ENCODE measurements at places on chromosomes 2 and 18. TPM values are rescaled to one million over a fixed set of nuclear protein-coding genes. Genes with fewer than 3 reads are reported as not detected.

GRCh38 chr2:62705007-62705829 is at the start of gene EHBP1:
TSS of gene EHBP1 (plus strand) at chr2:62705713. CDS start at chr2:62707192, 1,479 bp downstream.
- peak; percentile 98 for DNase-seq
- H3K27me3 ChIP-seq, result no peaks in the 10 kb centered on the region
- H3K36me3 ChIP-seq, result peaks cover 8% of the 10 kb centered on the region

ABCG8 gene
- total RNA-seq, result not detected

DNA sequence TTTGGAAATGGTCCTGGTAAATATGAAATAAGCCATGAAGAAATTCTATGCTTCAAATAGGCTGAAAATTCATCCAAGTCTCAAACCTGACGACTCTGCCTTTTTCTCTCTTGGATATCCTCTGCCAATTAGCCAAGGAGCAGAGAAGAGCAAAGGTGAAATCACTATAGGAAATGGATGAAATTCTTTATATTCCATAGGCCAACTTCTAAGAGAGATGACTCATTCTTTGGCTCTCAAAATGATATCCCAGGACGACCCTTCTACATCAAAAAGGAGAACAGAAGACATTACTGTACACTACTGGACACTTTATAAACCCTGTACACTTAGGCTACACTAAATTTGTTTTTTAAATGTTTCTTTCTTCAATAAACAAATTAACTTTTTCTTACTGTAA is 22.7 kb downstream of the PDE1A start:
- H3K4me1 ChIP-seq, result no peaks in the 10 kb centered on the region
- no peak for DNase-seq
- no peak overlapping the region for H3K4me3 ChIP-seq
- H3K36me3 ChIP-seq, result no peaks in the 10 kb centered on the region
- H3K27ac ChIP-seq, result no peak overlapping the region

SKA1 gene
- 73.1 TPM for total RNA-seq

NAT8 gene
- total RNA-seq, result not detected

PPP3R1 gene
- total RNA-seq, result 81.1 TPM
